ENCODE measurements at places on chromosomes 12 and 14.

GRCh38 chr14:90924621-90925340, 108.6 kb upstream of the TTC7B start:
- no peak for DNase-seq

DNA sequence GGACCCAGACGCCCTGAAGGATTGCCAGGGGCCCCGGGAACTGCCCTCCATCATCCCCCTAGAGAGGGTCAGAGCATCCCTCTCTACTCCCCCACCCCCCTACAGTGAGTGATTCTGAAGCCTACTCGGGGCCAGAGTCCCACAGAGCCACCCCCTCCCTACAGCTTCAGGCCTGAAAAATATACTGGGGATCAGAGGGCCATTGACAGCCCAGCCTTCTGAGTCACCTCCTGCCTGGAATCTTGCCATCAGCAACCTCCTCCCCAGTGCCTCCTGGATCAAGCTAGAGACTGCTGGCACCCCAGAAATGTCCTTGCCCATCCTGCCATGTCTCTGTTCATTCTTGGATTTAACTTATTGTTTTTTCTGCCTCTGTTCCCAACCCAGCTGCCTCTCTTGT, 21.7 kb upstream of the MIA2 start:
- DNase-seq: no peak

DNA sequence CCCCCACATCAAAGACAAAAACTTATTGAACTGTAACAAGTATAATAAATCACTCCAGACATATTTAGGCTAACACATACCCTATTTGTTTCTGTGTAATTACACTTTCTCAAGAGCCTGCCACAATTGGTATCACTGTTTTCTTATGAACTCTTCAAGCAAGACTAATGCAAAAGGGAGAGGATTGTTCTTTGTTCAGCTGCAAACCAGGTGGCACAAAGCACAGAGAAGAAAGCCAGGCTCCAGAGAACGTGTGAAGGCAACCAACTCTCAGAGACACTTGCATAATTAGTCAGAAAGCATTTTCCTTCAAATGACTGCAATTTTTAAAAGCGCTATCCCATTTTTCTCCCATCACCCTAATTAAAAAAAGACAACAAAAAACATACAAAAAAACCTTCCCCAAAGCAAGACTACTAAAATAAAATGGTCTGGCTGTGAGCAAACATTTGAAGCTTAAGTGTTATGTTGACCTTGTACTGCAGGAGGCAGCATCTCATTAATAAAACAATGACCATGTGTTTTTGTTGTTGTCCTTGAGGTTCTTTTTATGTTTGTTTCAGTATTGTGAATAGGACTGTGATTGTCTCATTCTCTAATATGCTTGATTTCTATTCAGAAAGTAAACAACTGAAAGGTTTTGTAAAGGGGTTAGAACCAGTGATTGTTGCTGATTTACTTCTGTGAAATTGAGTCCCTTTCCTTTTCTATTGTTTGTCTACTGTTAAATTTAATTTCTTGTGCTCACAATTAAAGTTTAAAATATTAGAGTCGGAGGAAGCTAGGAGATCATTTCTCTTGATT, 452.7 kb upstream of the PDE3A start:
- DNase-seq: peak; percentile 64

- DNase-seq: no peak
Measured at GRCh38 chr12:44248436-44248835, 412.6 kb downstream of the TMEM117 start.

DNA sequence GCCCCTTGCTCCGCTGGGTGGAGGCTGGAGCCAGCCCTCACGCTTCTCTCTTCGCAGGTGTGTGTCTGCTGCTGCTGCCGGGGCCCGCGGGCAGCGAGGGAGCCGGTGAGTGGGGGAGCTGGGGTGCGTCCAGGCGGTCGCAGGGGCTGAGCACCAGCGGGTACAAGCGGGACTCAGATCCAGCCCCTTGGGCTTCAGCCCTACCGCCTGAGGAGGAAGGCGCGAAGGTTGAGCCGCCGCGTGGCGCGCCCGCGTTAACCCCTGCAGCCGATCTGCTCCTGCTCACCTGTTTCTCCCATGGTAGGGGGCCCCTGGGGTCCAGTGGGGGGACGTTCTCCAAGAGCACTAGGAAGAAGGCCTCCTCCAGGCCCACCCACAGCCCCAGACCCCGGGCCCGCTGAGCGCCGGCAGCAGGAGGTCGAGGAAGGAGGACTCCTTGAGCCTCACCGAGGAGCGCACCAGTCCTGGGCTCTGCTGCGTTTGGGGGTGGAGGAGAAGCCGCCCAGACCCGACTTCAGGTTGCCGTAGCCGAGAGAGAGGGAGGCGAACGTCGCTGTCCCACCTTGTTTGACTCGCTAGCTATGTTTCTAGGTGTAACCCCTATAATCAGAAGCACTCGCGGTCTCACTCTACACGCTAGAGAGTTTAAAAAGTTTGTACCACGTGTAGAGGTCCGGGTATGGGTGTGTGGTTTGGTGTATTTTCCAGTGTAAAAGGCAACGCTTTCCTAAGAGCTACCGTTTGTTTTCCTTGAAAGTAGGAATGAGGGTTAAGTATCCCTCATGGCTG, 834 bp downstream of the COCH start:
- DNase-seq: peak; percentile 2

DNA sequence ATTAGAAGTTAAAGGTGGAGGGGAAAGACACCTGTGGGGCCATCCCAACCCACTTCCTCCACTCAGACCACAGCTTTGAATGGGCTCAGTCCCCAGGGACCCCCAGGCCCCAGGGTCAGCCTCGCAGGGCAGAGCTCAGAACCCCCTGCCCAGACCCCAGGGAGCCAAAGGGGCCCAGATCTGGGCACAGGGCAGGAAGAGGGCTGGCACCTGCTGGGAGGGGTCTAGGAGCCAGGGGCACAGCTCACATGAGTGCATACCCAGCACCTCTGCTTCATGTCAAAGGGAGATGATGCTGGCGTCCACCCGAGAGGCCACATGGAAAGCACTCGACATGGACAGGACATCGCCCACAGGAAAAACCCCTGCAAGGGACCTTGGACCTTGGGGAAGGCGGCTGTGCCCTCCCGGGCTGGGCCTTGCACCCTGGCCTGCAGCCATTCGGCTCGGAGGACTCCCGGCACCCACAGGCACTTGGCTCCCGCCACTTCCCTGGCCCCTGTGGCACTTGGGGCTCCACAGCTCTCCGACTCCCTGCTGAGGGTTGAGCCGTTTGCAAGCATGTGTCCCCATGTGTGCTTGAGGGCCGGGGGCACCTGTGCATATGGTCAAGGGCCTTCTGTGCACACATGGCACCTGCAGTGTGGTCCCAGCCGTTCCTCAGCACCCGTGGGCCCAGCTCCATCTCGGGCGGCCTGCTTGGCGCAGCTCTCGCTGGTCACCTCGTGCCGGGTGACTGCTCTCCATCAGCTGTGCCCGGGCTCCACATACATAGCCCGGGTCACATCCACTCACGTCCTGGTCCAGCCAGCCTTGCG, 7.8 kb upstream of the AMN start:
- DNase-seq: no peak

DNA sequence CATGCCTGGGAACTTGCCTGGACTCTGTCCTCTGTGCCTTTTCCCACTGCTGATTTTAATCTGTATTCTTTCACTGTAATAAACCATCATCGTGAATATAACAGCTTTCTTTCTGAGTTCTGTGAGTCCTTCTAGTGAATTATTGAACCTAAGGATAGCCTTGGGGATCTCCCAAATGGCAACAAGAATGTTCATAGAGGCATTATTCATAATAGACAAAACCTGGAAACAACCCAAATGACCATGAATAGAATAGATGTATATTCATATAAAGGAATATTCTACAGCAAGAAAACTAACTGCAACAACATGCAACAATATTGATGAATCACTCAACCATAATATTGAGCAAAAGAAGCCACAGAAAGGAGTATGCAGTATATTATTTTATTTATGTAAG, 44.7 kb upstream of the CEP83 start:
- DNase-seq: no peak

- peak; percentile 35 for DNase-seq
Measured at GRCh38 chr14:37246427-37246829, 48.7 kb downstream of the MIPOL1 start.

GRCh38 chr12:45216983-45217485, 1.1 kb downstream of the ANO6 start:
- no peak for DNase-seq

DNA sequence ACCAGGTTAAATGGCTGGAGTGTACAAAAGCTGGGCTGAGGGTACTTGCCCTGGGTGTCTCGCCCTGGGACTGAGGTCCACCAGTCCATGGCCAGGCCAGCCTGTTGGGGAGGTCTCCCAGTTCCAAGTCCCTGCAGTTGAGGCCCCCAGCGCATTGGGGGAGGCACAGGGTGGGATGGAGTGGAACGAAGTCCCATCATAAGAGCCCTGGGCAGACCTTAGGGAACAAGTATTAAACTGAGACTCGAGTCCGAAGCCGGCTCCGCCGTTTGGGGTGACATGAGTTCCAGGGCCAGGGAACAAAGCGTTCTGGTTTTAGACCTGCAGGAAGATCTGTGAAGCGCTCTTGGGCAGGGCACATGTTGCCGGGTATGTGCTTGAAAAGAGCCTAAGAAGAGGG, 84.7 kb downstream of the ALG10 start:
- no peak for DNase-seq

GRCh38 chr12:74144396-74144795, 393.2 kb upstream of the ATXN7L3B start:
- no peak for DNase-seq

DNA sequence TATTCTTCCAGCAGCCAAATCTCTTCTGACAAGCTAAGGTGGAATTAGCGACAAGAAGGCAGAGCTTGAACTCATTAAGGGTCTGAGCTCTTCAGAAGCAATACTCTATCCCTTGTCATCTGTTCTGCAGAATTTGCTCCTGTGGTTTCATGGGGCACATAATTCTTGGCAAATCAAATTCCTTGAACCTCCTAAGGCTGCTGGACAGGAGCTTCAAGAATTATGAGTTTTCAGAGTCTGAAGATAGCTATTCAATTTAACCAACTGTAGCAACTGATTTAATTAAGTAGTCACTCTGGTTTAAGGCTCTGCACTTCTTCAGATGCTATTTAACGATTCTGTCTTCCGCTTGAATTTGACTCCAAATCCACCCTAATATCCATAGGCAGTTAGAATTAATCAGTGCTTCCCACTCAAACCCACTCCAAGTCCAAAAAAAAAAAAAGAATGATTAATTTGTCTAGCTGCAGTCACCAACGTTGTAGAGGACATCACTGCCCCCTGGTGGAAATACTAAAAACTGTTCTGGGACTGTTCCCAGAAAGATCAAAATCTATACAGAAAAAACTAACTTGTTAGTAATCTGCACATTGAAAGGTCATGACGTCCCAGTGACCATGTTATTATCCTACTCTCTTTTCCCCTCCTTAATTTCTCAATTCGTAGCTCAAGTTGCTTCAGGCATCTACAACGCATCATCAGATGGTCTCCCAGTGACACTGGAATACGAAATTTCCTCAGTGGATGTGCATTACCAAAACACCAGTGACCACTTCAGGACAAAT, 169.9 kb downstream of the KIF21A start:
- DNase-seq: peak; percentile 34

DNA sequence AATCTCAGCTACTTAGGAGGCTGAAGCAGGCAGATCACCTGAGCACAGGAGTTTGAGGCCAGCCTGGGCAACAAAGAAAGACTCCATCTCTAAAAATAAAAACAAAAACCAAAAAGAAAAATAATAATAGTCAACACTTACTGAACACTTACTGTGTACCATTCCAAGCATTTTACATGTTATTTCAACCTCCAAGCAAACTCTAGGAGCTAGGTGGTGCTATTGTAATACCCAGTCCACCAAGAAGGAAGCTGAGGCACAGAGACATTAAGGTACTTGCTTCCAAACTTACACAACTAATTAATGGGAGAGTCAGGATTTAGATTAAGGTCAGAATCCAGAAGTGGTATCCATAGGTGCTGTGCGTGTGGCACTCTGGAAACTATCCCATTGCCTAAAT, 13.7 kb upstream of the OR6J1 start:
- DNase-seq: no peak

Data from renal pelvis (tissue), 12 donors.